Upper lobe of right lung (tissue), 1 donor: ENCODE measurements at places on chromosomes 16 and 17.

DNA sequence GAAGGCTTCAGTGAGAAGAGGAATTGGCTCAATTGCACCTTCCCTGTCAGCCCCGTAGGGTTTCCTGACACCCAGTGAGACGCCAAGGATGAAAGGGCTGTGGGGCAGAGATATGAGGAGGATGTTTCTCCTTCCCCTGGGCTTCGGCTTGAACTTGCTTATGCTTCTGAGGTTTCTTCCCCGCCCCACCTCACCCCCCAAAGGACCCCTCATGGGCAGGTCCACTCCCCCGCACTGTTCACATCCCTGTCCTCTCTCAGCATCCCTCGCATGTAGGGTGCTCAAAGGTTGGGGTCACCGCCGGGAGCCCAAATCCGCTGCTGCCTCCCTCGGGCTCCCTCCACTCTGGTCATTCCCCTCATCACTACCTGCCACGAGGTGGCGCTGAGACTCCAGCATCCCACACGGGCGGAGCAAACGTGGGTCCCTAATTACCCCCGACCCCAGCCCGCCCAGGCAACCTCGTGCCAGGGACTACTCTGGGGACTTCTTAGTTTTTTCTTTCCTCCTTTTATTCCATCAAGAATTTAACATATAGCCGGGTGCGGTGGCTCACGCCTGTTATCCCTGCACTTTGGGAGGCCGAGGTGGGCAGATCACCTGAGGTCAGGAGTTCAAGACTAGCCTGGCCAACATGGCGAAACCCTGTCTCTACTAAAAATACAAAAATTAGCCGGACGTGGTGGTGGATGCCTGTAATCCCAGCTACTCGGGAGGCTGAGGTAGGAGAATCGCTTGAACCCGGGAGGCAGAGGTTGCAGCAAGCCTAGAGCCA lies 3.3 kb upstream of the TRARG1 start:
- H3K4me1 ChIP-seq: no peaks in the 10 kb centered on the region
- DNase-seq: peak; percentile 83
- H3K27me3 ChIP-seq: peaks cover 25% of the 10 kb centered on the region
- no peaks in the 10 kb centered on the region for H3K36me3 ChIP-seq
- H3K4me3 ChIP-seq: no peak overlapping the region

DNA sequence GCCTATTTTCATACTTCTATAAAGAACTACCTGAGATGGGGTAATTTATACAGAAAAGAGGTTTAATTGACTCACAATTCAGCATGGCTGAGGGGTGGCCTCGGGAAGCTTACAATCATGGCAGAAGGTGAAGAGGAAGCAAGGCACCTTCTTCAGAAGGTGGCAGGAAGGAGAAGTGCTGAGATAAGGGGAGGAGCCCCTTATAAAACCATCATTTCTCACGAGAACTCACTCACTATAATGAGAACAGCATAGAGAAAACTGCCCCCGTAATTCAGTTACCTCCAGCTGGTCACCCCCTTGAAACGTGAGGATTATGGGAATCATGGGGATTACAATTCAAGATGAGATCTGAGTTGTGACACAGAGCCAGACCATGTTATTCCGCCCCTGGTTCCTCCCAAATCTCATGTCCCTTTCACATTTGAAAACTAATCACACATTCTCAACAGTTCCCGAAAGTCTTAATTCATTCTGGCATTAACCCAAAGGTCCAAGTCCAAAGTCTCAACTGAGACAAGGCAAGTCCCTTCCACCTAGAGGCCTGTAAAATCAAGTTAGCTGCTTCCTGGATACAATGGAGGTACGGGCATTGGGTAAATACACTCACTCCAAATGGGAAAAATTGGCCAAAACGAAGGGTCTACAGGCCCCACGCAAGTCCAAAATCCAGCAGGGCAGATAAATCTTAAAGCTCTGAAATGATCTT lies 237.7 kb downstream of the CDH13 start:
- DNase-seq: no peak
- no peak overlapping the region for H3K27ac ChIP-seq
- no peaks in the 10 kb centered on the region for H3K27me3 ChIP-seq
- H3K36me3 ChIP-seq: no peaks in the 10 kb centered on the region
- H3K4me1 ChIP-seq: no peaks in the 10 kb centered on the region

DNA sequence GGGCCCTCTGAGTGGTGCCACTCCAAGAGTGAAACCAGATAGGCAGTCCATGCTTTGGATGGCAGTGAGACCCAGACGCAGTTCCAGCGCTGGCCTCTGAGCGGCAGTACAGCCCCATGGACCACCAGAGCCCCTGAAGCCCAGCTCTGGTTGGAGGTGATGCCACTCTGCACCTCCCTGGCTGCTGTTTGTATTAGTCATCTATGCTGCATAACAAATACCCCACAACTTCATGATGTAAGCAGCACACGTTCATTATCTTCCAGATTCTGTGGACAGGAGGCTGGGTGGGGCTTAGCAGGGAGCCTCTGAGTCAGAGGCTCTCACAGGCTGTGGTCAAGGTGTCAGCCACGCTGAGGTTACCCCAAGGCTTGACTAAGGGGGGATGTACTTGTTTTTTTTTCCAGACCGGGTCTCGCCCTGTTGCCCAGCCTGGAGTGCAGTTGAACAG lies 5.1 kb upstream of the NME4 start:
- no peaks in the 10 kb centered on the region for H3K27me3 ChIP-seq
- DNase-seq: peak; percentile 82
- no peak overlapping the region for H3K27ac ChIP-seq
- no peaks in the 10 kb centered on the region for H3K36me3 ChIP-seq

- peak overlapping the region; percentile 83 for H3K27ac ChIP-seq
- no peaks in the 10 kb centered on the region for H3K4me1 ChIP-seq
- H3K27me3 ChIP-seq: no peaks in the 10 kb centered on the region
- DNase-seq: peak; percentile 75
- peak overlapping the region; percentile 49 for H3K4me3 ChIP-seq
- H3K36me3 ChIP-seq: no peaks in the 10 kb centered on the region
Measured at GRCh38 chr16:89764711-89765201, 43.4 kb downstream of the ZNF276 start.

GRCh38 chr17:6212766-6213165 lies 142.6 kb downstream of the WSCD1 start:
- no peaks in the 10 kb centered on the region for H3K27me3 ChIP-seq
- H3K36me3 ChIP-seq: no peaks in the 10 kb centered on the region
- no peak overlapping the region for H3K4me3 ChIP-seq

GRCh38 chr16:86865851-86866662 lies 287.7 kb downstream of the FOXL1 start:
- peaks cover 5% of the 10 kb centered on the region for H3K27me3 ChIP-seq
- H3K4me3 ChIP-seq: no peak overlapping the region
- H3K27ac ChIP-seq: no peak overlapping the region
- DNase-seq: peak; percentile 22

- no peaks in the 10 kb centered on the region for H3K4me1 ChIP-seq
- H3K36me3 ChIP-seq: no peaks in the 10 kb centered on the region
- H3K4me3 ChIP-seq: no peak overlapping the region
Measured at GRCh38 chr16:80947239-80947638, 59.4 kb downstream of the CMC2 start.

- H3K4me1 ChIP-seq: peaks cover 19% of the 10 kb centered on the region
- no peaks in the 10 kb centered on the region for H3K36me3 ChIP-seq
- peaks cover 50% of the 10 kb centered on the region for H3K27me3 ChIP-seq
- H3K4me3 ChIP-seq: peak within 1 kb of the TSS; percentile 53
- no peak within 1 kb of the TSS for H3K27ac ChIP-seq
Measured at GRCh38 chr17:46979147-46979863, at the start of gene RPRML. Gene RPRML, minus strand, starts transcription at chr17:46979253. Its CDS starts 246 bp downstream, at chr17:46979007.

GRCh38 chr17:64596988-64597387 lies 65.1 kb downstream of the SMURF2 start:
- H3K4me3 ChIP-seq: no peak overlapping the region
- H3K27me3 ChIP-seq: no peaks in the 10 kb centered on the region
- no peaks in the 10 kb centered on the region for H3K4me1 ChIP-seq

DNA sequence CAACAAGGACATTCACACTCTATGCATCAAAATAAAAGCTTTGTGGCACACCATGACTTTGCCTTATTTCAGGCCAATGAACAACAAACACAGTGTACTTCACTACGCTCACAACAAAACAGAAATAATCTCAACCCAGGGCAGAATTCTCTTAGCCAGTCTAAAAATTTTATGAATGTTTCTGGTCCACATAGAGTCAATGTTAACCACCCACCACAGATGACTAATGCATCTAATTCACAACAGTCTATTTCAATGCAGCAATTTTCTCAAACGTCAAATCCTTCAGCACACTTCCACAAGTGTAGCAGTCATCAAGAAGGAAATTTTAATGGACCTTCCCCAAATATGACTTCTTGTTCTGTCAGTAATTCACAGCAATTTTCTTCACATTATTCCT lies 101.7 kb downstream of the CHD9 start:
- H3K36me3 ChIP-seq: peaks cover 26% of the 10 kb centered on the region
- no peak for DNase-seq
- peaks cover 6% of the 10 kb centered on the region for H3K4me1 ChIP-seq
- no peak overlapping the region for H3K27ac ChIP-seq
- H3K4me3 ChIP-seq: no peak overlapping the region

DNA sequence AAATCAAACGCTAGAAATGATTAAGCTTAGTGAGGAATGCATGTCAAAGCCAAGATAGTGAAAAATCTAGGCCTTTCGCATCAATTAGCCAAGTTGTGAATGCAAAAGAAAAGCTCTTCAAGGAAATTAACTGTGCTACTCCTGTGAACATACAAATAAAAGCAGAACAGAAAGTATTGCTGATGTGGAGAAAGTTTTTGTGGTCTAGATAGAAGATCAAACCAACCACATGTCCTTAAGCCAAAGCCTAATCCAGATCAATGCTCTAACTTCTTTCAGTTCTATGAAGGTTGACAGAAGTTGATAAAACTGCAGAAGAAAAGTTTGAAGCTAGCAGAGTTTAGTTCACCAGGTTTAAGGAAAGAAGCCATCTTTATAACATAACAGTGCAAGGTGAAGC lies 1044.6 kb downstream of the CDH11 start:
- no peaks in the 10 kb centered on the region for H3K27me3 ChIP-seq
- H3K36me3 ChIP-seq: no peaks in the 10 kb centered on the region
- H3K4me3 ChIP-seq: no peak overlapping the region

- H3K4me3 ChIP-seq: peak within 1 kb of the TSS; percentile 45
- H3K4me1 ChIP-seq: peaks cover 8% of the 10 kb centered on the region
- H3K27ac ChIP-seq: peak within 1 kb of the TSS; percentile 68
- DNase-seq: no peak
- peaks cover 9% of the 10 kb centered on the region for H3K36me3 ChIP-seq
Measured at GRCh38 chr17:31321481-31321880, at the start of gene EVI2A. Gene EVI2A, minus strand, starts transcription at chr17:31321622. Its CDS starts 2,609 bp downstream, at chr17:31319013.

DNA sequence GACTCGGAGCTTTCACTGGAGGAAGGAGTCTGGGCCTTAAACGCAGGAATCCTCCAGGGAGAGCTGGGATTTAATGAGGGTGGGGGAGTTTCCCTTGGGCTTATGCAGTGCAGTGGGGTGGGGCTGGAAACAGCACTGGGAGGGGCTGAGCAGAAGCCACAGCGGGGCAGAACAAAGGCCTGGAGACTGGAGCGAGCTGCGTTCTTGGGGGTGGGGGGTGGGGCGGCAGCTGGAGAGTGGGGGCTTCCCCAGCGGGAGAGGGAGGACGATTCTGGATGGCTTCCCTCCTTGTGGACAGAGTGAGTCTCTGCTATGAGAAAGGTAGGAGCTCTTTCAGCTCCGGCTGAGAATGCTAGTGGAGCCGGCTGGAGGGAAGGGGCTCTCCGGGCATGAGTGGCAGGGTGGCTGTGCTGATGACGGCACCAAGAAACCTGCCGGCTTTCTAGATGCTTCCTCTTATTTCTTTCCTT lies 406.0 kb downstream of the SEC14L1 start:
- DNase-seq: no peak
- H3K27ac ChIP-seq: no peak overlapping the region
- no peaks in the 10 kb centered on the region for H3K36me3 ChIP-seq
- H3K4me3 ChIP-seq: no peak overlapping the region

- H3K27ac ChIP-seq: peak overlapping the region; percentile 7
- peaks cover 11% of the 10 kb centered on the region for H3K36me3 ChIP-seq
- H3K27me3 ChIP-seq: no peaks in the 10 kb centered on the region
- peaks cover 18% of the 10 kb centered on the region for H3K4me1 ChIP-seq
- peak; percentile 77 for DNase-seq
- no peak overlapping the region for H3K4me3 ChIP-seq
Measured at GRCh38 chr17:50956750-50957523, 90.8 kb upstream of the TOB1 start.

GRCh38 chr17:4789951-4790704 lies 1.4 kb downstream of the GLTPD2 start:
- H3K4me3 ChIP-seq: peak overlapping the region; percentile 85
- H3K27me3 ChIP-seq: peaks cover 7% of the 10 kb centered on the region
- H3K27ac ChIP-seq: peak overlapping the region; percentile 90

- no peak overlapping the region for H3K4me3 ChIP-seq
- H3K4me1 ChIP-seq: no peaks in the 10 kb centered on the region
- DNase-seq: no peak
- H3K36me3 ChIP-seq: no peaks in the 10 kb centered on the region
- H3K27me3 ChIP-seq: no peaks in the 10 kb centered on the region
Measured at GRCh38 chr17:13994050-13994449, 75.3 kb upstream of the COX10 start.

DNA sequence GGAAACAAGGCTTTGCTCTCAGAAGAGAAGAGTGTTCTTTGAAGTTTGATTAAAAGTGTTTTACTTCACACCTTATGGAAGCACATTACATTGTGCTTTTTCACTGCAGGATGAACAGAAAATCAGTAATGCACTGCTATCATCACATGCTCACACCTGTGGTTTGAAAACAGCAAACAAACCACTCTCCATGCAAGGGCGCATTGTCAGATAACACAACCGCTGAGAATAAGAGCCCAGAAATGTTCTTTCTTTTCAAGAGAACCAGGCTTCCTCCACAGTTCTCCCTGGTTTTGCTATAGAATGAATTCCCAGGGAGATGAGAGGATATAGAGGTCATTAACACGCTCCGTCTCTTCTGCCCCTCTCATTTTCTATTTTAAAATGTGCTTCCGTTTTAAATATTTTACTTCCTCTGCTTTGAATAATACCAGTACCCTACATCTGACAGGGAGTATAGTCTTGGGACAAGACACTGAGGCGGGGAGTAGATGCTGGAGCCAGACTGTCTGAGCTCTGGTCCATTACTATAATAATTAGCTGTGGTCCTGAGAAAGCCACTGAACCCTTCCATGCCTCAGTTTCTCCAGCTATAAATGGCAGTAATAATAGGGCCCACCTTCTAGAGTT lies 71.6 kb downstream of the CDK5R1 start:
- H3K27me3 ChIP-seq: no peaks in the 10 kb centered on the region
- no peaks in the 10 kb centered on the region for H3K36me3 ChIP-seq
- no peak overlapping the region for H3K4me3 ChIP-seq
- no peaks in the 10 kb centered on the region for H3K4me1 ChIP-seq

GRCh38 chr17:50217591-50217990 lies 16.2 kb upstream of the COL1A1 start:
- H3K36me3 ChIP-seq: no peaks in the 10 kb centered on the region
- peak overlapping the region; percentile 7 for H3K27ac ChIP-seq
- peaks cover 50% of the 10 kb centered on the region for H3K4me1 ChIP-seq
- H3K27me3 ChIP-seq: no peaks in the 10 kb centered on the region

GRCh38 chr17:82152556-82153294 lies 54.7 kb upstream of the FASN start:
- H3K27ac ChIP-seq: peak overlapping the region; percentile 63
- no peaks in the 10 kb centered on the region for H3K27me3 ChIP-seq
- DNase-seq: peak; percentile 88
- no peaks in the 10 kb centered on the region for H3K4me1 ChIP-seq
